Thoracic aorta (tissue), 2 donors: ENCODE measurements at places on chromosomes 4 and X. TPM values are rescaled to one million over a fixed set of nuclear protein-coding genes. Genes with fewer than 3 reads are reported as not detected.

GRCh38 chr4:88219099-88219498 is 60.7 kb upstream of the ABCG2 start:
- DNase-seq = no peak
- H3K4me3 ChIP-seq = no peak overlapping the region
- H3K36me3 ChIP-seq = no peaks in the 10 kb centered on the region
- H3K4me1 ChIP-seq = no peaks in the 10 kb centered on the region

DNA sequence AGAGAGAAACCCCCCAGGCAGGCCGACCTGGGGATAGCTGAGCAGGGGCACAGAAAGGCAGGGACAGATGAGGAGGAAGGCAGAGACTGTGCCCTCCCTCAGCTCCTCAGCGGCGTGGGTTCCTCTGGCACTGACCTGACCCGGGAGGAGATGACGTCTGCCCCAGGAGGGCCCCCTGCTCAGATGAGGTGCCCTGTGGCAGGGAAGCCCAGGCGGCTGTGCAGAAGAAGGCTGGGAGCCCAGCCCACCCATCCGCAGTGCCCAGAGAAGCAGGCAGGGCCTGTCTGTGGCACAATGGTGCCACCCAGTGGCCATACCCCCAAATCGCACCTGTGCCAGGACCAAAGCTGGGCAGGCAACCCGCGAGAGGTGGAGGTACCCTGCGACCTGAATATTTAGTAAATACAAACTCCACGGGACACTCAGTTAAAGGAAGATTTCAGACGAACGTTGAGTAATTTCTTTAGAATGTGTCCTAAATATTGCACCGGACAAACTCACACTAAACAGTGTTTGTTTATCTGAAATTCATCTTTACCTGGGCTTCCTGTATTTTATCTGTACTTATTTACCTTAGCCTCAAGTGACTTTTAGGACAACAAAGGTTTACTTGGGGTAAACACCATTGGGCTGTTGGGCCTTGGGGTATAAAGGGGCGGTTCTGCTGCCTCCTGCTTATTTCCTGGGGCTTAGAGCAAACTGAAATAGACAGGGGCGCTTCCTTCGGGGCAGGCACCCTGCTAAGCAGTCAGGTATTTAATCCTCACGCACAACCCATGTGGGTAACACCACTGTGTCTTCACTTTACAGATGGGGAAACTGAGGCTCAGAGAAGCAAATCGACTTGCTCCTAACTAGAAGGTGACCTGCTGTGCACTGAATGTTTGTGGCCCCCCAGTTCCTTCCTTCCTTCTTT is 46.5 kb upstream of the HMX1 start:
- no peak for DNase-seq
- no peaks in the 10 kb centered on the region for H3K4me1 ChIP-seq
- no peak overlapping the region for H3K4me3 ChIP-seq
- H3K36me3 ChIP-seq = no peaks in the 10 kb centered on the region
- no peaks in the 10 kb centered on the region for H3K27me3 ChIP-seq
- H3K27ac ChIP-seq = no peak overlapping the region

The BTC gene
- 10.4 TPM for total RNA-seq

- no peak overlapping the region for H3K4me3 ChIP-seq
- H3K27ac ChIP-seq = no peak overlapping the region
- H3K36me3 ChIP-seq = peaks cover 7% of the 10 kb centered on the region
- H3K4me1 ChIP-seq = no peaks in the 10 kb centered on the region
These were observed 47.1 kb downstream of the FBXO8 start for GRCh38 chr4:174236359-174236758.

The YY2 gene
- total RNA-seq = 4.2 TPM

DNA sequence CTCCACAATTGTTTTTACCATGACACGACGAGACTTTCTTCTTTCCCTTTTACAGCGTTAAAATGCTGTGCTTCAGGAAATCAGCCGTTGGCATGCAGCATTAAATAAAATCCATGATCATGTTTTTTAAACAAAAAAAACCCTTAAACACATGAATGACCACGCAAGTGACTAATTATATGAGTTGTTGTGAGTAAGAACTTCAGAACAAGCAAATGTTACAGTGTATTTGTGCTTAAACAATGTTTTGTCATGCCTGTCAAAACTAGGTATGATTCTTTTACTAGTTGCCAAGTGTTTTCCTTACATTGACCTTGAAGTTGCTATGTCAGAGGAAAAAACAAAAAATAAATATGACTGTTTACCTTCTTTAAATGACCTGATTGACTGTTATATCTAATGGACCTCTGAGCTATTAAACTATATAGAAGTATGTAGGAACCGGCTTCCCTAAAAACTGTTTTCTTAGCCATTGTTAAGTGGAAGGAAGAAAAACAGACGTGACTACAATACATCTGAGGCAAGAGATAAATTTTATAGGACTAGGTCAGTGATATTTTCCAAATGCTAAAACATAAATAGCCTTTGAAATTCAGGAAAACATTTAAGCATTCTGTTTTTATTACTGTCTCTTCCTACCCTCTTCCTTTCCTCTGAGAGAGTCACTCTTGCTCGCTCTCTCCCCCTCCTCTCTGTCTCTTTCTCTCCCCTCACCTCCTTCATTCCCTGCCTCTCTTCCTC is 197.1 kb downstream of the PALLD start:
- peak overlapping the region; percentile 39 for H3K4me3 ChIP-seq
- peaks cover 12% of the 10 kb centered on the region for H3K4me1 ChIP-seq
- peak overlapping the region; percentile 52 for H3K27ac ChIP-seq
- no peaks in the 10 kb centered on the region for H3K36me3 ChIP-seq
- H3K27me3 ChIP-seq = no peaks in the 10 kb centered on the region
- DNase-seq = no peak

The HPSE gene
- total RNA-seq = 1.4 TPM

GRCh38 chr4:10898072-10898471 is 213.5 kb upstream of the CLNK start:
- H3K4me1 ChIP-seq = no peaks in the 10 kb centered on the region
- H3K4me3 ChIP-seq = no peak overlapping the region
- DNase-seq = no peak
- H3K27me3 ChIP-seq = no peaks in the 10 kb centered on the region
- H3K27ac ChIP-seq = no peak overlapping the region

GRCh38 chrX:88135735-88136134 is 611.3 kb upstream of the CPXCR1 start:
- no peak for DNase-seq
- no peaks in the 10 kb centered on the region for H3K36me3 ChIP-seq
- no peaks in the 10 kb centered on the region for H3K27me3 ChIP-seq
- no peak overlapping the region for H3K27ac ChIP-seq
- no peak overlapping the region for H3K4me3 ChIP-seq

The PHEX gene
- 0.68 TPM for total RNA-seq

The SLIT2 gene
- 30.3 TPM for total RNA-seq

The ZDHHC15 gene
- 4.3 TPM for total RNA-seq

DNA sequence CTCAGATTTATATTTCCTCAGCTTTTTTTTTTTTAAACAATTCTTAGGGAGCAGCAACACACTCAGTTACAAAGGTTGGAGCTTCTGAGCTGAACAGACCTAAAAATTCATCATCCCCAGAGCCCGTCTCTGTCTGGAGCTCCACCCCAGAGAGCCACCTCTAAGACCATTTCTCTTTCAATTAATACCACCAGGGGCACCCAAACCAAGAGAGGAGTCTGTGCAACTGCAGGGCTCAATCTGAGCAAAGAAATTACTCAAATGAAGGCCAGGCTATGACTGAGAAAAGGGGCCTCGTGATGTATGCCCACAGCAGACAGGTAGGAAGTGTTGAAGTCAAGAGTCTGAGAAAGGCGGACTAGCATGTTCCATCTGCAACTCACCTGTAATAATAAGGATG is 95.5 kb downstream of the C4orf51 start:
- H3K36me3 ChIP-seq = peaks cover 26% of the 10 kb centered on the region
- no peak overlapping the region for H3K27ac ChIP-seq
- peaks cover 15% of the 10 kb centered on the region for H3K4me1 ChIP-seq
- no peak overlapping the region for H3K4me3 ChIP-seq
- DNase-seq = no peak

The CHST7 gene
- total RNA-seq = 33.5 TPM

GRCh38 chr4:56530269-56531148 is 24.9 kb downstream of the ARL9 start:
- peak; percentile 79 for DNase-seq
- no peaks in the 10 kb centered on the region for H3K36me3 ChIP-seq
- H3K4me3 ChIP-seq = peak overlapping the region; percentile 86
- no peaks in the 10 kb centered on the region for H3K27me3 ChIP-seq

The KCND1 gene
- 5.0 TPM for total RNA-seq

- no peaks in the 10 kb centered on the region for H3K4me1 ChIP-seq
- no peaks in the 10 kb centered on the region for H3K27me3 ChIP-seq
- DNase-seq = no peak
- no peaks in the 10 kb centered on the region for H3K36me3 ChIP-seq
- no peak overlapping the region for H3K4me3 ChIP-seq
- H3K27ac ChIP-seq = no peak overlapping the region
These were observed 348.5 kb downstream of the INPP4B start for GRCh38 chr4:142497606-142498005.

The STBD1 gene
- 14.6 TPM for total RNA-seq

The MGAT4D gene
- total RNA-seq = not detected

DNA sequence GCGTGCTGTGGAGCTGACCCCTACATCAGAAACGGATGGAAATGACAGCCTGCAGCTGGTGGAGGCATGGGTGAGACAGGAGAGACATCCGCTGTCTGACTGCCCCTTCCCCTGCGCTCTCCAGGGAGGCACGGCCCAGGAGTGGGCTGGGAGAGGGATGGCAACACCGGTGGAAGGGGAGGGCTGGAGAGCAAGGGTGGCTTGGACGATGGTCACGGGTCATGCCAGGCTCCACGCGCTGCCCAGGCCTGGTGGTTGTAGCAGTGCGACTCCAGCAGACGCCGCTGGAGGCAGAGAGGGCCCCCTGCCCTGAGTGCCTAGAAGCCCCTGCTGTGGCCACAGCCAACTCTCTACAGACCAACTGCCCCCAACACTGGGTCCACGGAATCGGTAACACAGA is 47.9 kb downstream of the GAK start:
- H3K27me3 ChIP-seq = no peaks in the 10 kb centered on the region
- no peak overlapping the region for H3K27ac ChIP-seq
- peaks cover 43% of the 10 kb centered on the region for H3K36me3 ChIP-seq

The DCHS2 gene
- not detected for total RNA-seq
